ENCODE measurements at places on chromosomes 11 and 22. TPM values are rescaled to one million over a fixed set of nuclear protein-coding genes. Genes with fewer than 3 reads are reported as not detected.
A peak's percentile ranks its signal among the peaks of the same experiment; 100 is the strongest.

- no peaks in the 10 kb centered on the region for H3K36me3 ChIP-seq
- H3K27me3 ChIP-seq, result no peaks in the 10 kb centered on the region
- H3K4me3 ChIP-seq, result no peak overlapping the region
- H3K27ac ChIP-seq, result no peak overlapping the region
Observed at GRCh38 chr11:124880290-124880611, 15.0 kb downstream of the ROBO3 start.

DNA sequence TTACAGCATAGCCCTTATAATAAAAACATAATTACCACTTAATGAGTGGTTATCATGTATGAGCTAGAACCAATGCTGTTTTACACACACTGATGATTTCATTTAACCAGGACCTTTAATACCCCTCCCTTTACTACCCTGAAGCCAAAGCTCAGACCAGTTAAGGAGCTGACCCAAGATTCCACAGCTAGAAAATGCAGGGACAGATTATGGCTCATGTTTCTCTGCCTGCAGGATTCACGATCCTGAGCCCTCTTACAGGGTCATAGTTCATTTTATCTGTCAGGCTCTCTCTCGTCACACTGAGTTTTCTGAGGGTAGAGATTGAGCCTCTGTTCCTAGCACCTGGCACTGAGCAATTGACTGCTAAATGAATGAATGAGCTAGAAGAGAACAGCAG lies 27.4 kb downstream of the TUB start:
- H3K27ac ChIP-seq, result no peak overlapping the region
- no peak for DNase-seq
- no peaks in the 10 kb centered on the region for H3K36me3 ChIP-seq
- H3K27me3 ChIP-seq, result no peaks in the 10 kb centered on the region
- no peak overlapping the region for H3K4me3 ChIP-seq
- H3K4me1 ChIP-seq, result no peaks in the 10 kb centered on the region

- H3K36me3 ChIP-seq, result no peaks in the 10 kb centered on the region
- DNase-seq, result no peak
- H3K4me1 ChIP-seq, result no peaks in the 10 kb centered on the region
- no peak overlapping the region for H3K4me3 ChIP-seq
Observed at GRCh38 chr22:26972286-26972685, 314.9 kb downstream of the MIAT start.

The CHRDL2 gene
- 2.0 TPM for polyA plus RNA-seq

The RAG2 gene
- not detected for polyA plus RNA-seq

DNA sequence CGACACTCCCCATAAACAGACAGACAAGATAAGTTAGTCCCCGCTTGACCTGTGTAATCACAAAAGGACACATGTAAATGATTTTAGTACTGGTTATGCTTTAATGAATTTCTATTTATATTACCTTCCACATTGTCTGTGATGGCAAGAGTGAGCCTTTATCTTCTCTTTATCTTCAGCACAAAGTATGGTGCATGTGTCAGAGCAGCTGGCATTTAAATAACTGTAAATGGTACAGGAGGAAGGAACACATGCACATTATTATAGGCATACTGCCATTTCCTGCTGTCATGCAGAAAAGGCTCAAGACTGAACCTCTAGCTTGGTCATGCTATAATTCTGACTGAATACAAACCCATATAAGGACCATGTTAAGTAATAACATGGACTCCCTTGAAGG lies 1342.7 kb upstream of the TENM4 start:
- H3K4me3 ChIP-seq, result no peak overlapping the region
- no peaks in the 10 kb centered on the region for H3K27me3 ChIP-seq
- H3K36me3 ChIP-seq, result no peaks in the 10 kb centered on the region
- H3K4me1 ChIP-seq, result no peaks in the 10 kb centered on the region
- H3K27ac ChIP-seq, result no peak overlapping the region

DNA sequence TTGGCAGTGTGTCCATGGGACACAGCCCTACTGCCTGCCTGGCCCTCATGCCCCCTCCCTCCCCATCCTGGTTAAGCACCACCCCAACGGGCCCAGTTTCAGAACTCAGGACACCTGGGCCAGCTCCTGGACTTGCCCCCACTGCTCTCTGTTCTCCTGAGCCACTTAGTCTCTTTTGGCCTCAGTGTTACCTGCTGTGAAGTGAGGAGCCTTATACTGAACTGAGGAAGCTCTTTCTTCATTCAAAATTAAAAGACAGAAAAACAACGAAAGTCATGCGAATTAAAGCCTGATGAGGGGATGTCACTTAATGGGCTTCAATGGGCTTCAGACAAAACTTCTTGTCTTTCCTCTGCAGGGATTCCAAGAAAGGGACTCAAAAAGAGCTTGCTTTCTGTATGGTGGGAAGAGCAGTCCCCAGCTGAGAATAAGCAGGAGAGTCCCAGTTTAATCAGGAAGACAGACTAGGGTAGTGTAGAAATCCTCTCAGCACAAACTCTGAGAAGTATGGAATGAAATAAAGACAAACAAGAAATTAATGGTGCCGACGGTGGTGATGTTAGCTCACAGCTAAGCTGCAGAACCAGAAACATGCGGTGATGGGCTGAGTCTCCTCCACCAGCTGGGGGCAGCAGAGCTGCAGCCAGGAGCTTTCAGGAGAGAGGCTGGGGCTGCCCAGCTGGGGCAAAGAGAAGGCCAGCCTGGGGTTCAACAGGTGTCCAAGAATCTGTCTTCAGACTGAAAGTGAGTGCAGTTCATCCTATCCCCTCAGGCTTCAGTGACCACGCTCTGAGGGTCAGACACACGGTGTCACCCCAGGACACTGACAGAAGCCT lies 101.0 kb downstream of the GGTLC2 start:
- H3K4me3 ChIP-seq, result no peak overlapping the region
- no peaks in the 10 kb centered on the region for H3K36me3 ChIP-seq
- no peak overlapping the region for H3K27ac ChIP-seq
- peaks cover 4% of the 10 kb centered on the region for H3K27me3 ChIP-seq
- no peak for DNase-seq

DNA sequence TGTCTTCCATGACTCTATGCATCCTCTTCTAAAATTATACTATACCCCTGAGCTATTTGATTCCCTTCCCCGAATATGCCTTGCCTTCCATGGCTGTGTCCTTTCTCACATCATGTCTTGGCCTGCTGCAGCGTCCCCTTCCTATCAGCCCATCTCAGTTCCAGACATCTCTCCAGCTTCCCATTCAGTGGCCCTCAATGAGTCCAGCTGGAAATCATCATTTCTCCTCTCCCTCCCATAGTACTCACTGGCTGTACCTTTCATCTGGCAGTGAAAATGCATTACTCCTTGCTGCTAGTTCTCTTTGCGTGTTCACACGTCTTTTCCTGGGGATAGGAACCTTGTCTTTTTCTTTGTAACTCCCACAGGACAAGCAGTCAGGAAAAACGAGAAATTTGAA lies 486.8 kb downstream of the NTM start:
- no peaks in the 10 kb centered on the region for H3K27me3 ChIP-seq
- no peaks in the 10 kb centered on the region for H3K4me1 ChIP-seq
- H3K36me3 ChIP-seq, result no peaks in the 10 kb centered on the region
- no peak overlapping the region for H3K4me3 ChIP-seq
- H3K27ac ChIP-seq, result no peak overlapping the region
- DNase-seq, result no peak

DNA sequence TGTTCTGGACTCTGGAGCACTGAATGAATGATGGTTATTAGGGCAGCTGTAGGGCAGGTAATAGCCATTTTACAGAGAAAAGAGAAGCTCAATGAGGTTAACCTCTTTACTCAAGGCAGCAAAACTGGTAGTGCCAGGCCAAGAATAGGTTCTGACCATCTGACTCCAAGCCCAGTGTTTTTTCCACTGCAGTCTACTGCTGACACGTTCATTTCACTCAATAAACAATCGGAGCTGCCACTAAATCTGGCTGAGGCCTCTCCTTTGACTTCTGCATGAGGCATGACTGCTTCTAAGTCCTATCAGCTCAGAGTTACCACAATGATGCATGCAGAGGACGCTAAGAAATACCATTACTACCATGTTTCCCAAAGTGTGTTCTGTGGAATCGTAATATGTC lies 117.6 kb downstream of the ARL14EP start:
- no peaks in the 10 kb centered on the region for H3K27me3 ChIP-seq
- H3K36me3 ChIP-seq, result no peaks in the 10 kb centered on the region
- H3K4me3 ChIP-seq, result no peak overlapping the region

DNA sequence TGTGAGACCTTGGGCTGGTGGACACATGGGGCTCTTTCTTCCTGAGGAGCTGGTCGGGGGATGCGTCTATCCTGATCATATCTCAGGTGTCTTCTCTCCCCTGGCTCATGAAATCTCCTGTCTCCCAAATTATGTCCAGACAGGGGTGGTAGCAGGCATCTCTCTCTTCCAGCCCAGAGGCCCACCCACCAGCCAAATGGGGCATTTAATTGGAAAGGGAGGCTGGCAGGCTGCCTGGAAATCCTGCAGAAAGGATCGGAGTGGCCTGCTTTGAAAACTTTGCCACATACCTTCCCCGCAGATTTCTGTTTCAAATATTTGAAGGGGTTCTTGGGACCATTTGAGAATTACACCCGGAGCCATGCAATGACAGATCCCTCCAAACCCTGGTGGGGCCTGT lies 37.4 kb downstream of the SMIM38 start:
- no peaks in the 10 kb centered on the region for H3K27me3 ChIP-seq
- no peak overlapping the region for H3K27ac ChIP-seq
- H3K4me1 ChIP-seq, result no peaks in the 10 kb centered on the region
- DNase-seq, result no peak

The ENTHD1 gene
- 0.02 TPM for polyA plus RNA-seq

The MS4A3 gene
- polyA plus RNA-seq, result not detected

The PANX2 gene
- polyA plus RNA-seq, result 3.5 TPM

DNA sequence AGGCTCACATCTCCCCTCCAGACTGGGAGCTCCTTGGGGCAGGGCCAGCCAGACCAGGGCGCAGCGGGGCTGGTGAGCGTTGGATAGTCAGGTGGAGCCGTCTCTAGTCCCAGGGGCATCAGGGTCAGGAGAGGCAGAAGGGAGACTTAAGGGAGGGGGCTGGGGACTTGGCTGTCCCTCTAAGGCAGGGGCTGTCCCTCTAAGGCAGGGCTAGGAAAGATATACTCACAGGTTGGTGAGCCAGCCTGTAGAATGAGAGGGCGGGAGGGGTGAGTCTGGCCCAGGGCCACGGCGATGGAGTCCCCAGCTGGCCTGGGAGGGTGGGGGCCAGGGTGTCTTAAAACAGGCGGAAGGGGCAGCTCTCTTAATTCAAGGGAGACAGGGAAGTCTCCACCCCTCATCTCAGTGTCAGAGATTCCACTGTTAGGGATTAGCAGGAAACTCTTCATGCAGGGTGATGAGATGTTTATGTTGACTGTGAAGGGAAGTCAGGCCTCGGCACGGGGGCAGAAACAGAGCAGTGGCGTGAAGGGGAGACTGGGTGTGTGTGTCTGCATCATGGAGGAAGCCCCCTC lies 11.3 kb downstream of the P2RY2 start:
- H3K36me3 ChIP-seq, result no peaks in the 10 kb centered on the region
- no peaks in the 10 kb centered on the region for H3K4me1 ChIP-seq
- no peak overlapping the region for H3K4me3 ChIP-seq

The SCUBE1 gene
- 0.04 TPM for polyA plus RNA-seq

- H3K27ac ChIP-seq, result no peak overlapping the region
- no peaks in the 10 kb centered on the region for H3K27me3 ChIP-seq
Observed at GRCh38 chr22:31155422-31155821, 4.6 kb upstream of the RNF185 start.

The OR51I1 gene
- polyA plus RNA-seq, result not detected

DNA sequence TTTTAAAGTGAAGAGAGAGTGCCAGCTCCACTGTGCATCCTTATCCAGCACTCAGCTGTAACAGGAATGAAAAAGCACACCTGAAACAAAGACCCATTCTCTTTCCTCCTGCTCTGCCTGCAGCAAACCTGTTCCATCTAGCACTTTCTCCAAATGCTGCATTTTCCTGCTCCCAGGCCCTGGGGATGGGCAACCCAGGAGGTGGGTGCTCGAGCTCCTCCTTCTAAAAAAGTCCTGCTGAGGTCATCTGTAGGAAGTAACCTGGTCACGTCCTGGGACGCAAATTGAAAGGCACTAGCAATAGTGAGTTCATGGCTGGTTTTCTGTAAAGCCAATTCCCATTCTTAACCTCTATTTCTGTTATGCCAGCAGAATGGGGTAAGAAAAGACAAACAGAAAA lies 173.7 kb downstream of the MAML2 start:
- H3K36me3 ChIP-seq, result no peaks in the 10 kb centered on the region
- peak overlapping the region; percentile 66 for H3K27ac ChIP-seq
- no peak for DNase-seq

GRCh38 chr11:131602431-131602830 lies 232.0 kb downstream of the NTM start:
- H3K36me3 ChIP-seq, result no peaks in the 10 kb centered on the region
- no peaks in the 10 kb centered on the region for H3K27me3 ChIP-seq
- no peak overlapping the region for H3K27ac ChIP-seq

The CDCA5 gene
- 0.38 TPM for polyA plus RNA-seq

The CCDC73 gene
- polyA plus RNA-seq, result not detected

The AQP11 gene
- 0.53 TPM for polyA plus RNA-seq

- H3K27me3 ChIP-seq, result no peaks in the 10 kb centered on the region
- H3K4me1 ChIP-seq, result peaks cover 17% of the 10 kb centered on the region
- no peak overlapping the region for H3K27ac ChIP-seq
- H3K36me3 ChIP-seq, result no peaks in the 10 kb centered on the region
Observed at GRCh38 chr11:94148189-94148588, 19.5 kb downstream of the PANX1 start.

The OR4C5 gene
- polyA plus RNA-seq, result not detected

The APOA5 gene
- polyA plus RNA-seq, result 1.3 TPM

- H3K27me3 ChIP-seq, result no peaks in the 10 kb centered on the region
- no peak overlapping the region for H3K4me3 ChIP-seq
- DNase-seq, result no peak
- H3K36me3 ChIP-seq, result peaks cover 17% of the 10 kb centered on the region
Observed at GRCh38 chr22:20875296-20875695, 16.5 kb downstream of the SNAP29 start.

DNA sequence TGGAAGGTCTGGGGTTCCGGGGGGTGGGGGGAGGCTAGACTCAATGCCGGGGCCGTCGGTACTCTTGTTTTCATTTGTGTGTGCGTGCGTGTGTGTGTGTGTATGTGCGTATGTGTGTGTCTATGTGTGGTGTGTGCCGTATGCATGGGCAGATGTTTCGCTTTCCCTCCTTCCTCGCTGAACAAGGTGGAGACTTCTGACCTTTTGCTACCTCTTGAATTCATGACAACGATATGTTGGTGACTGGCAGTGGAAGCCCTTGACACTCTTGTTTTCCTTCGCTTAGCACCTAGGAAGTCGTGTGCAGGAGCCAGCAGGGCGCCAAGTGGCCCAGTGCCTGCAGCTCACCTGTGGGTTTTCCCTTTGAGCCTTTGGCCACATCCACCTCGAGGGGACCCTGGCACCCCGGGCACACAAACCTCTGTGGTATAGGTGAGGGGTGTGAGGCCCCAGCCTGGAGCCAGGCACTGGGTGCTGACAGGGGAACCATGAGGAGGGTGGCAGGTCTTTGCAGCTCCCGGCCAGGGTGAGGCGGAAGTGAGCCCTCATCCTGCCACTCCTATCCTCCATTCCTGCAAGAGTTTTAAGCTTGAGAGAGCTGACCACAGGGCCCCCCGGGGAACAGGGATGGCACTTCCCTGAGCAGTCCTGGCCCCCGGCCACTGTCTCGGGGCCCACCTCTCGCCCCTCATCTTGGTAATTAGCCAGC lies 19.3 kb upstream of the TMEM191C start:
- no peak overlapping the region for H3K27ac ChIP-seq
- H3K4me3 ChIP-seq, result no peak overlapping the region
- peak; percentile 61 for DNase-seq
- no peaks in the 10 kb centered on the region for H3K36me3 ChIP-seq
